Glomerular endothelial cell (primary cell): ENCODE measurements at places on chromosomes 1 and 21. TPM values are rescaled to one million over a fixed set of nuclear protein-coding genes. Genes with fewer than 3 reads are reported as not detected.

DNA sequence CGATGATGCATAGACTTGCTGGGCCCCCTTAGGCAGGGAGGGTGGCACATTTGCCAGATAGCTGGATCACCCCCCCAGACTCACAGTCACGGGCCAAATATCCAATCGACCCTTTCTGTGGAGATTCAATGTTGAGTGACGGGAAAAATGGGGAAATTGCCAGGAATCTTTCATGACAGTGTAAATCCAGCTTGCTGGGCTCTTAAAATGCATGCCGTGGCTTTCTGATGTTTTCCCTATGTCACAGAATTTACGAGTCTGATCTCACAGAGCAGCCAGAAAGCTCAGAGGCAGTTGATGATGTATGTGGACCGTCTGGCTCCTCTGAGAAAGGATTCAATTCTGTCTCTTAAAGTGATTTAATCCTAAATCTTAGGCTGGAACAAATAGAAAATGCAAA is 150.1 kb upstream of the ZNF644 start:
- no peak for DNase-seq

DNA sequence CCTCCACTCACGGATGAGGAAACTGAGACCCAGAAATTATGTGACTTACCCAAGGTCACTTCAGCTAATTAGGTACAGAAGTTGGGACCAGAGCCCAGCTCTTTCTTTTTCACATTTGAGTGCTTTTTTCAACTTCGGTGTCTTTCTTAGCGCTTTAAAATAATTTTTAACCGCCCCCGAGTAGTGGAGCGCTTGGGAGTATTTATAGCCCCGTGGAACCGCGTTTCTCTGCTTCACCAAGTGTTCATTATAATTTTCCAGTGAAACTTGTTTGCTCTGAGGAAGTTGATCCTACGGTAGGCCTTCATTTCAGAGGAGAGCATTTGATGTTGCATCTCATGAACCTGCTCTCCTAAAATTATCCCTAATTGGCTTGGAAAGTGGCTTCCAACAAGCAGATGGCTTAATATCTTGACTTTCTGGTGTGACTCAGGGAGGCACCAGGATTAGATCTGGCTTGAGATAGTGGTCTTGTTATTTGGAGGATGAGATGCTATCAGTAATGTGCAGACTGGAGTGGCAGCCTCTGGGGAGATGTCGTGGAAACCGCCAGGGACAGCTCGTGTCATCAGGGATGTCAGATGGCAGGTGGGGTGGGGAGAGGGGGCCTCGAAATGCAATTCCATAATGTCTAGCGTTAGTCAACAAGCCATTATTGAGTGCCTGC is 321.3 kb downstream of the CAMTA1 start:
- DNase-seq: no peak

GRCh38 chr1:9119745-9120144 is 9.2 kb downstream of the GPR157 start:
- DNase-seq: no peak

GRCh38 chr1:151846062-151846568 is 6.5 kb upstream of the C2CD4D start:
- DNase-seq: no peak

DNA sequence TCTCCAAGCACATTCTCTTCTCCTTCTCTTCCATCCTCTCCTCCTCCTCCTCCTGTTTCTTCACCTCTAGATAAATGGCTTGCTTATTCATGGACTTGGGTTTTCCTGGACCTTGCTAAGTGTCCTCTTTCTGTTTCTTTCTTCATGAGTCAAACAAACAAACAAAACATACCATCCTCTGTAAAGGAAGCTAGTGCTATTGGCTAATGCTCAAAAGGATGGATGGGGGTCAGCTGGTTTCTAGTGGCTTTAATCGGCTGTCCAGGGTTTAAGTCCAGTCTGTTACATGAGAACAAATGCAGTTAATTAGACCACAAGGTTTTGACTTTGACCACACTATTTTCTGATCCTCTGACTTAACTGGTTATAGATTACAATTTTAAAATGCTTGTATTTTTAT is 83.8 kb upstream of the TSPAN2 start:
- DNase-seq: no peak

DNA sequence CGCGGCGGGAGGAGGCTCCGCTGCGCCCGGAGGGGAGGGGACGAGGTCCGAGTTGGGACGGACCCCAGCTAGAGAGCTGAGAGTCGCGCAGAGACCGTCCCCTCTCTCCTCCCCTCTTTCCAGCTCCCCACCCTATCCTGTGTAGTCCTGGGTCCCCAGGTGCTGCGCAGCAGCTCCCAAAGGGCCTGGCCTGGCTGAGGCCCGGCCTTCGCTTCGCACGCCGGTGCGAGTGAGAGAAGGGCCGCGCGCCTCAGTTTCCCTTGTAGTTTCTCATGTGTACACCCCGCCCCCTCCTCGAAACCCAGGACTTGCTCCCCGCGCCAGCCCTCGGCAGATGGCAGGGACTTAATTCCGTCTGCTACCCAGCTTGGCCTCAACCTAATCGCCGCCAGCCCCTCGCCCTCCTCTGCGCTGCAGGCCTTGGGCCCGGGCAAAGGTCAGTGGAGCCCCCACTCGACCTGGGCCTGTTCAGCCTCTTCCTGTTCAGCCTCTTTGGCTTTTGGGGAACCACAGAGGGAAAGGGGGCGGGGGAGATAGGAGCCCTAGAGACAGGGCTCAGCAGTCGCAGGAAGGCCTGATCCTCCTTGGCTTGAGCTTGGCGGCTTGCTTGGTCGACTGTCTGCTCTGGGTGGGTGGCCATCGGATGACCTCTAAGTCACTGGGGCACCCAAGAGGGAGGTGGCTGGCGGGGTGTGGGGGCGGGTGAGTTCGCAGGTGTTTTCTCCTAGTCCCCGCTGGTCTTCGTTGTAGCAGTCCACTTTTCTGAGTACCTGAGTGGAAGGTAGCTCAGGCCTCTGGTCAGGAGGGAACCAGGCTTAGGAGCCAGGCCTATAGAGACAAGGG is 1.0 kb downstream of the ZNF687 start:
- no peak for DNase-seq

- DNase-seq: no peak
Observed at GRCh38 chr21:46256501-46256994, 28.0 kb upstream of the LSS start.

GRCh38 chr1:2591581-2592261 is 5.1 kb downstream of the PRXL2B start:
- DNase-seq: no peak

DNA sequence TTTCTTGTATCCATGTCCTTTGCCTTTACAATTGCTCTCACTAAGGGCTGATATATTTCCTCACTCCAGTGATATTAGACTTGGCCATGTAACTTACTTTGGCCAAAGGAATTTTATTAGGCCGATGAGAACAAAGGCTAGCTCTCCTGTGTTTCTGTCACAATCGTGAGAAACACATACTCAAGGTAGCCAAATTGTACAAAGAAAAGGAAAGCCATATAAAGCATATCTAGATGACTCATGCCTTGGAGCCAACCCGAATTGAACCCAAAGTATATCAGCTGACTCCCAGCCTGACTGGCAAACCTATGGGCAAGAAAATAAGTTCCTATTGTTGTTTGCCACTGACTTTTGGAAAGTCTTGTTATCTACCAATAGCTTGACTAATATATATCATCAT is 371.7 kb upstream of the LRRC7 start:
- DNase-seq: no peak

- no peak for DNase-seq
Observed at GRCh38 chr1:210328746-210329503, at the start of gene HHAT. Gene HHAT (plus strand): TSS chr1:210328902. CDS start chr1:210348976, 20,074 bp downstream.

- DNase-seq: no peak
Observed at GRCh38 chr1:193417403-193417802, 231.0 kb upstream of the B3GALT2 start.

DNA sequence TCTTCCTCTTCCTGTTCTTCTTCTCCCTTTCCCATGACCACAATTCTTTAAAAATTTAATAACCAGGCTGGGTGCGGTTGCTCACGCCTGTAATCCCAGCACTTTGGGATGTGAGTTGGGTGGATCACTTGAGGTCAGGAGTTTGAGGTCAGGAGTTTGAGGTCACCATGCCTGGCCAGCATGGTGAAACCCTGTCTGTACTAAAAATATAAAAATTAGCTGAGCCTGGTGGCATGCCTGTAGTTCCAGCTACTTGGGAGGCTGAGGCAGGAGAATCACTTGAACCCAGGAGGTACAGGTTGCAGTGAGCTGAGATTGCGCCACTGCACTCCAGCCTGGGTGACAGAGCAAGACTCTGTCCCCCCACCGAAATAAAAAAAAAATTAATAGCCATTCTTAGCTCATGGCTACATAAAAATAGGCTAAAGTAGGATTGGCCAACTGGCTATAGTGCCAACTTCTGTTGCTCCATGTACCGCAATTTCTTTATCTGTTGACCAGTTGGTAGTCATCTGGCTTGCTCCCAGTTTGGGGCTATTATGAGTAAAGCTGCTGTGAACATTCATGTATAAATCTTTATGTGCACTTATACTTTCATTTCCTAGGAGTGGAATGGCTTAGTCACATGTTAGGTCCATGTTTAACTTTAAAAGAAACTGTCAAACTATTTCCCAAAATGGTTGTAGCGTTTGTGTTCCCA is 136.3 kb downstream of the PEX14 start:
- no peak for DNase-seq

- no peak for DNase-seq
Observed at GRCh38 chr21:34365809-34366208, 2.0 kb downstream of the KCNE2 start.

DNA sequence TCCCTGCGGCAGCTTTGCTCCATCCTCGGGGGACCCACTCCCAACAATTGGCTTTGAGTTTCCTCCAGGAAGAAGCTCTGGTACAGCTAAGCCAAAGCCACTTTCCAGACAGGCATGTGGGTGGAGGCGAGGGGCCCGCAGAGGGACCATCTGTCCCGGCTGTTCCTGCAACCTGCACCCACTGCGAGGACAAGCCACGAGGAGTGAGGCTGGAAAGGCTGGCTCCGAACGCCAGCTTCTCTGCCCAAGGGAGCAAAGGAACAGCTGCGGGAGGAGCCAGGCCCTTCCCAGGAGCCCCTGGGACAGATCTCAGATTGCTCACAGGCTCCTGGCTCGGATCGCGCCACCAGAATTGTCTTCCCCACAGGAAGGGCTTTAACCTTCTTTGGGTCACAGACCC is 28.3 kb upstream of the PEF1 start:
- DNase-seq: no peak

- DNase-seq: no peak
Observed at GRCh38 chr1:45623972-45624371, at the start of gene CCDC17. Gene CCDC17 (minus strand): TSS chr1:45624054. CDS start chr1:45623909, 145 bp downstream.

TMPRSS2 gene
- total RNA-seq: 0.10 TPM in 1 of 2 replicates, not detected in the other

NUDT17 gene
- 3.4 and 5.7 TPM in 2 replicates for total RNA-seq

SLC5A9 gene
- not detected in 2 replicates for total RNA-seq

TPM3 gene
- 712 and 835 TPM in 2 replicates for total RNA-seq

FAM151A gene
- total RNA-seq: not detected in 2 replicates

SPATA46 gene
- total RNA-seq: not detected in 2 replicates

LENEP gene
- total RNA-seq: not detected in 2 replicates

CIART gene
- total RNA-seq: 2.2 and 11.4 TPM in 2 replicates

CD247 gene
- not detected in 2 replicates for total RNA-seq

USH2A gene
- total RNA-seq: not detected in 2 replicates

ASCL5 gene
- total RNA-seq: not detected in 2 replicates

JAM2 gene
- total RNA-seq: 8.0 and 8.5 TPM in 2 replicates
